Smooth muscle cell of the coronary artery (primary cell): ENCODE measurements at places on chromosomes 6 and 20. TPM values are rescaled to one million over a fixed set of nuclear protein-coding genes. Genes with fewer than 3 reads are reported as not detected.

Gene MEI4
- total RNA-seq: not detected in 2 replicates

Gene SLC35F1
- total RNA-seq: not detected in 2 replicates

Gene SLC44A4
- not detected in 2 replicates for total RNA-seq

Gene GGTLC1
- not detected in 2 replicates for total RNA-seq

Gene HLA-DPA1
- 9.7 TPM in 1 of 2 replicates, not detected in the other for total RNA-seq

Gene LRRC73
- 0.12 and 0.30 TPM in 2 replicates for total RNA-seq

Gene XKR7
- not detected in 2 replicates for total RNA-seq

Gene SLC17A2
- total RNA-seq: not detected in 2 replicates

Gene PPIL1
- total RNA-seq: 5.7 and 26.2 TPM in 2 replicates
